Astrocyte (in vitro differentiated cells and primary cell): ENCODE measurements at places on chromosomes 2 and 18. TPM values are rescaled to one million over a fixed set of nuclear protein-coding genes. Genes with fewer than 3 reads are reported as not detected.

Gene CCDC178
- total RNA-seq: 0.30 TPM in 1 of 2 replicates, not detected in the other

Gene GREB1
- 9.3 and 14.5 TPM in 2 replicates for total RNA-seq

Gene ABCG8
- total RNA-seq: not detected in 2 replicates

Gene LRP2
- 0.79 and 1.00 TPM in 2 replicates for total RNA-seq

Gene RNF125
- 1.8 and 1.9 TPM in 2 replicates for total RNA-seq

Gene FBXO36
- total RNA-seq: 1.9 and 2.8 TPM in 2 replicates

Gene RAD51AP2
- total RNA-seq: 0.10 TPM in 1 of 2 replicates, not detected in the other

Gene PLB1
- 0.98 and 1.9 TPM in 2 replicates for total RNA-seq

DNA sequence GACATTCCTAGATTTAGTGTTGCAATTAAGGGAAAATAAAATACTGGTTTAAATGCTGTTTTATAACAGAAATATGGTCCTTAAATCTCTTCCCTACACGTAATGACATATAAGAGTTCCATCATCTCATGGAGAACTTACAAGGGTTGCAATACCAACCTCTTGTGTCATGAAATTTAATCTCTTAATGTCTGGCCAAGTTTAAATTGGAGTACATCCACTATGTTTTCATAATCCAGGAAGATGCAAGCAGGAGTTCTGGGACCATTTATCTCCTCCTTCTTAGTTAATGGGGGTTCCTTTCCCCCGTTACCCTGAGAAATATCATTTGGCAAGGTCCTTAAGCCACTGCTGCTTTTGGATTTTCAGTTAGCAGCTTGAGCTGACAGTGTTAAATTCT lies 126.0 kb upstream of the ACVR2A start:
- no peak overlapping the region for H3K27ac ChIP-seq
- no peak overlapping the region for H3K4me3 ChIP-seq
- H3K27me3 ChIP-seq: no peaks in the 10 kb centered on the region

DNA sequence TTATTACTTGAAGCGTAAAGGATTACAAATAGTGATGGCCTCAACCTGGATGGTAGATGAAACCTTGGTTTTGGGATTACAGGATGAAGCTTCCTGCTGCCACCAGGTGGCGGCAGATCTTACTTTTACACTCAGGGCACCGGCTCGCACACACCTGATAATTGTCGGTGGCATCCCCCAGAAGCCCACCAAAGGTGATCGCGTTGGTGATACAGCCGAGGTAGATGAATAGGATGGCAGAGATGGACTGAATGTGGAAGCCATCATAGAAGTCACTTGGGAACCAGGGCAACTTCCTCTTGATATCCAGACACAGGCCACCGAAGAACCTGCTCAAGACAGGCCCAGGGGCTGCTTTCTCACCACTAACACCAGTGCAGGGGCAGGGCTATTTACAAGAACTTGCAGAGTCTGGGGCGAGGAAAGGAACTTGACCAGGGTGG lies 51.8 kb downstream of the MTHFD2 start:
- peaks cover 3% of the 10 kb centered on the region for H3K27me3 ChIP-seq
- H3K4me3 ChIP-seq: no peak overlapping the region
- H3K27ac ChIP-seq: no peak overlapping the region
- DNase-seq: peak; percentile 8
- no peaks in the 10 kb centered on the region for H3K4me1 ChIP-seq

DNA sequence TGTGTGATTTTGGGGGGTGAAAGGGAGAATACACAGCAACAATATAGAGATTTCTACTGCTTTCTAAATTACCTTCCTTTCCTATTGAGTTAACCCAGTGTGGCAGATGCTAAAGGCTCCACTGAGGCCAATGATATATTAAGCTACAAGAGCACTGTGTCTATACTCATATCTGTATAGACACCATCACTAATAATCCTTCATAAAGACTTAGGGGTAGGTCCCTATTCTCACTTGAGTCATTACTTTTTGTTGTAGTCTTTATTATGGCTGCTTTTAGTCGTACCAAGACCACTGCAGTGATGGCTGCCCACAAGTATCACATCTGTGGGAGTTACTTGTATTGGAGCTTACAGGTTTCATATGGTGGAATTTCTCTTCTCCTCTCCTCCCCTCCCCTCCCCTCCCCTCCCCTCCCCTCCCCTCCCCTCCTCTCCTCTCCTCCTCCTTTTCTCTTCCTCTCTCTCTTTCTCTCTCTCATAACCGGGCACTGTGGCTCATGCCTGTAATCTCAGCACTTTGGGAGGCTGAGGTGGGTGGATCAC lies 637.6 kb downstream of the ADCYAP1 start:
- no peaks in the 10 kb centered on the region for H3K36me3 ChIP-seq
- H3K4me1 ChIP-seq: no peaks in the 10 kb centered on the region
- no peak overlapping the region for H3K27ac ChIP-seq
- H3K4me3 ChIP-seq: no peak overlapping the region
- no peaks in the 10 kb centered on the region for H3K27me3 ChIP-seq

DNA sequence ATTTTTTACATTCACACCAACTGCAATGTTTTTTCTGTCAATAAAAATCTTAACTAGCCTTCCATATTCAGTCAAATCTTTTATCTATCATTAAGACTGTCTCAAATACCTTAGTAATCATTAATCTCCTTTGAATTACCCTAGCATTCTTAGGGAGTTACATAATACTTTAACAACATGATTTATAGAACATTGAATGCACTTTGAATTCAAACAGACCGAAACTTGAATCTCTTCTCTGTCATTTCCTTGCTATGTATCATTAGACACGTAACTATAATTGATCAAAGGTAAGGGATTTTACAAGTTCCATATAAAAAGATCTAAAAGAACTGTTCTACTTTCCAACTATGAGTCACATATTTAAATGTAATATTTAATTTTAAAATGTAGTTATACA lies 330.9 kb downstream of the RIT2 start:
- H3K36me3 ChIP-seq: no peaks in the 10 kb centered on the region
- H3K27ac ChIP-seq: no peak overlapping the region
- no peak overlapping the region for H3K4me3 ChIP-seq
- DNase-seq: peak; percentile 31
- H3K27me3 ChIP-seq: no peaks in the 10 kb centered on the region
- H3K4me1 ChIP-seq: no peaks in the 10 kb centered on the region

DNA sequence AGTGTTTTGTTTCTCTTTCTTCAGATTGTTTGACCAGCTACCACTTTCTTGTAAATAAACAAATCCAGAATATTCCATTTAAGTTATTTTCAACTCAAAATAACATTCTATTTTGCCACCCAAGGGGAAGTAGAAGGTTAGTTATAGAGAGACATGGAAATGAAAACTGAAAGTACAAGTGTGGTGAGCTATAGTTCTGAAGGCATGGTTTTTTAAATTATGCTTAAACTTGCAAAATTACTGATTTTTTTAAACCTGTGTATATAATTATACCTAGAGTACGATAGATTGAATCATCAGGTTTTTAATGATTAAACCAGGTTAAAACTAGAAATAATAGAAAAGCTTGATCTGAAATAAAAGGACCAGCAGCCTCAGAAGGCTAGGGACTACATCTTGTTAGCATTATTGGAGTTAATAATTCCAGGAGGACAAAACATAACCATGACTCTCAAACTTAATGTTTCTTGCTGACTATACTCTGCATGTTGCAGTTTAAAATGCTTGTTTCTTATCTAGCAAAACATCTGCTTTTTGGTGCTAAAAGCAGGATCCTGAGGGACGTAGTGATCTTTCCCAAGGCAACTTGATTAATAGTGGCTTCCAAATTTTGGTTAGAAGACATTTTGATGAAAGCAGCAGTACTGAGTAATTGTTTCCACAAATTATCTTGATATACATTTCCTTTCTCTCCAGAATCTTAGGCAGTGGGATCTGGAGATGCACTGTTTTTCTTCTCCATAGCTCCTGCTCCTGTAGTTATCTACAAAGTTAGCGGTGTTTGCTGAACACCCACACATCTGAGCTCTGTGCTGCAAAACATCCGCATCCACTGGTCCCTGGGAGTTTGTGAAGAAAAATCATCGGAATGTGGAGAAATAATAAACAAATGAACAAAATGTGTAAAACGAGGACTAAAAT lies 327.2 kb upstream of the PKDCC start:
- no peaks in the 10 kb centered on the region for H3K36me3 ChIP-seq
- H3K4me1 ChIP-seq: no peaks in the 10 kb centered on the region
- no peaks in the 10 kb centered on the region for H3K27me3 ChIP-seq
- H3K4me3 ChIP-seq: no peak overlapping the region

- no peaks in the 10 kb centered on the region for H3K27me3 ChIP-seq
- no peak overlapping the region for H3K27ac ChIP-seq
- no peaks in the 10 kb centered on the region for H3K36me3 ChIP-seq
- H3K4me1 ChIP-seq: no peaks in the 10 kb centered on the region
These were observed 2.0 kb upstream of the MARCO start for GRCh38 chr2:118939994-118940393.

DNA sequence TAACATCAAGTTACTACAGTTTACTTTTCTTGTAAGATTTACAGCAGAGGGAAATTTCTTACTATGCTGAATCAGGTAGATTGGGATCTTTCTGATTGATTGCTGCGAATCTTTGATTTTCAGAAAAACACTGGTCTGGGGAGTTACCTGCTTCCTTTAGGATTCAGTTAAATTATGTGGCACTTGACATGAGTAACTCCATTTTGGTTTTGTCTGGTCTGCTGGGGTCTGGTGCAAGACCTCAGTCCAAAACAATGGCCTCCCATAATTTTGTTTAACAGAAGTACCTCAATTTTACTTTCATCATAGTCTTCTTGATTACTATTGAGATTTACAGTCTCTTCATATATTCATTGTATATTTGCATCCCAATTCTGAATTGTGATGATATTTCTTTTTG lies 775.5 kb downstream of the TRIB2 start:
- no peak overlapping the region for H3K27ac ChIP-seq
- no peak overlapping the region for H3K4me3 ChIP-seq
- DNase-seq: no peak
- H3K36me3 ChIP-seq: no peaks in the 10 kb centered on the region
- H3K4me1 ChIP-seq: no peaks in the 10 kb centered on the region

DNA sequence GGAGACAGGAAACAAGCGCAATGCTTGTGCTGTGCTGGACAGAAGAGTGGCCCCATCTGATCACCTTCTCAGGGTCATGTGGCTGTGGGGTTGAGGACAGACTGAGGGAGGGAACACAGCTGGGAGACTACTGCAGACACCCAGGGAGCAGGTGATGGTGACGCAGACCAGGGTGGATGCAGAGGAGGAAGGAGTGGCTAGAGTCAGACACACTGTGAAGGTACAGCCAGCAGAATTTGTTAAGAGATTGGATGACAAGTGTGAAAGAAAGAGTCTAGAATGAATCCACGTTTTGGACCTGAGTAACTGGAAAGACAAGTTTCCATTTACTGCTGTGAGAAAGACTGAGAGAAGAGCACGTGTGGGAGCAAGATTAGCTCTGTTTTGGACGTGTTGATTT lies 15.9 kb upstream of the POMC start:
- no peaks in the 10 kb centered on the region for H3K36me3 ChIP-seq
- no peaks in the 10 kb centered on the region for H3K4me1 ChIP-seq
- DNase-seq: no peak

- DNase-seq: no peak
- H3K4me3 ChIP-seq: no peak overlapping the region
- no peak overlapping the region for H3K27ac ChIP-seq
- no peaks in the 10 kb centered on the region for H3K36me3 ChIP-seq
- H3K4me1 ChIP-seq: no peaks in the 10 kb centered on the region
- no peaks in the 10 kb centered on the region for H3K27me3 ChIP-seq
These were observed 28.4 kb downstream of the AFF3 start for GRCh38 chr2:100113990-100114433.
